Kidney (tissue), 22 donors: ENCODE measurements at places on chromosomes 4 and X. TPM values are rescaled to one million over a fixed set of nuclear protein-coding genes. Genes with fewer than 3 reads are reported as not detected.

Gene USP17L15
- total RNA-seq, result not detected

Gene BST1
- total RNA-seq, result 5.3 TPM

Gene NR3C2
- total RNA-seq, result 43.4 TPM

Gene ABCE1
- 46.4 TPM for total RNA-seq

Gene C1QTNF7
- total RNA-seq, result 2.2 TPM

Gene ETDB
- not detected for total RNA-seq

Gene PCDH10
- total RNA-seq, result 5.5 TPM

Gene TCEAL9
- total RNA-seq, result 40.8 TPM

Gene TMEM31
- total RNA-seq, result 0.38 TPM

Gene SUPT20HL1
- total RNA-seq, result not detected

Gene FGF16
- total RNA-seq, result 0.25 TPM

Gene MAGEC1
- not detected for total RNA-seq

Gene PWWP3B
- total RNA-seq, result 1.4 TPM

Gene ZCCHC12
- total RNA-seq, result not detected

Gene XG
- total RNA-seq, result 0.50 TPM

Gene HPGD
- total RNA-seq, result 9.4 TPM

Gene MAGEA2
- not detected for total RNA-seq

Gene NPY1R
- total RNA-seq, result 32.9 TPM

Gene VSIG1
- 1.4 TPM for total RNA-seq
